ENCODE measurements at places on chromosomes 7 and 10.

DNA sequence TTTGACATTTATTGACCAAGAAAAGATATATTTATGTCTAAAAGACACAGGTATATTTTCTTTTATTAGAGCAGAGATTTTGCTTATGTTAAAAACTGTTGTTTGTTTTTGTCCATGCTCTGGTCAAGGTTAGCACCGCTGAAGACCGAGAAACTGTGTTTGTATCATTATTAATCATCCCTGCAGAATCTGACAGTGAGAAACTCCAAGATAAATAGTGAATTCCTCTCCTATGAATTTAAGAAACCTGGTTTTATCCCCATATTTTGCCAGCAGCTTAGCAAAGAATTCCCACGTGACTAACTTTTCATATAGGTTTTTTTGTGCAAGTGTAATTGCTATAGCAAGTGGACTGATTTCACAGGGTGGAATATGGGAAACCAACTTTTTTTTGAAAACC lies 77.6 kb downstream of the FRMD4A start:
- no peak for DNase-seq

- DNase-seq, result no peak
These were observed 18.0 kb upstream of the VCL start for GRCh38 chr10:73979809-73980433.

GRCh38 chr10:100355086-100355485 lies 8.1 kb downstream of the SCD start:
- DNase-seq, result no peak

- DNase-seq, result no peak
These were observed 305.4 kb downstream of the CSTF2T start for GRCh38 chr10:51394039-51394438.

DNA sequence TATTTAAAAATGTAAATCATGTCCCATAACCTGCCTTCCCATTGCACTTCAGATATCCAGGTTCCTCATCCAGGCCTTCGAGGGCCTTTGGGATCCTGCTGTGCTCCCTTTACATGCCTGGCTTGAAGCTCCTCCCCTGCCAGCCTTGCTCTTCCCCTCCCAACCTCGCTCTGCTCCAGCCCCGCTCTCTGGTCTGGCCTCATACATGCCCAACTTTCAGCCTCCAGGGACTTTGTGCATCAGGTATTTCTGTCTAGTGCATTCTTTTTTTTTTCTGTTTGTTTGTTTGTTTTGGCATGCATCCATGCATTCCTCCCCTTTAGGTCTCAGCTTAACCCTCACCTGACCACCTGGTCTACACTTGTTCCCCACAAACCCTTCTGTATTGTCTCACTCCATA lies 160.3 kb downstream of the SNX10 start:
- DNase-seq, result no peak
